RKO (cell line): ENCODE measurements at places on chromosomes 6 and 20.

GRCh38 chr6:44177691-44178423, 19.2 kb downstream of the CAPN11 start:
- DNase-seq = no peak

DNA sequence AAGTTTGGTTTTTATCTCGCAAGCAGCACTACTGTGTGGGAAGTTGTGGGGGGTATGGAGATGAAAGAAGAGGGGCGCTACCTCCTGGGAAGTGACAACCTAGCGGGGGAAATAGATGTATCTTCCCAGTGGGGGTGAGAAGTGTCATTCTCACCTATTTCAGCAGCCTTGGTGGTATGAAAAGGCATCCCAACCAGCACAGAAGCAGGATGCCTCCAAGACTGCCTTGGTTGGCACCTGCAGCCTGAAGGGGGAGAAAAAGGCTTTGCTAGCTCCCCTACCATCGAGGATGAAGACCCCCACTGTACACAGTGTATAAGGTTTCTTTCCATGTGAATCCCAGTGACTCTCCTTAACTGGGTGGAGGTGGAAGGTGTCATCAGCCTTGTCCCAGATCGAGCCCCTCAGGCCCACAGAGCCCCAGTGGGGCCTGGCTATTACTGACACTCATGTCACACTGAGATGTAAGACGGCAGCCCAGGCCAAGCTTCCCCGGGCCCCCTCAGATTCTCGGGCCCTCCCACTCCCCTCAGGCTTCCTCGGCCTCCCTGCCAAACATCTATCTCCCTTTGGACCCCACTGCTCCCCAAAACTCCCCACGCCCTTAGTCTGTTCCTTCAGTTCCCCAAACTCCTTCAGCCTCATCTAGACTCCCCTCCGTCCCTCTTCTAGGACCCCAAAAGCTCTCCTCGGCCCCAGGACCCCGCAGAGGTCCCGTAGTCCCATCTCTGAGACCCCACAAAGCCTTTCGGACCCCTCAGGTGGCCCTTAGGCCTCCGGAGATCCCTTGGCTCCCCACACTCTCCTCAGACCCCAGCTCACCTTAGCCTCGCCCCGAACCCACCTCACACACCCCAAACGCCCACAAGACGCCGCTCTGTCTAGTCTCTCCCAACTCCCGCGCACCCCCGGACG, 688 bp downstream of the COMMD7 start:
- no peak for DNase-seq

DNA sequence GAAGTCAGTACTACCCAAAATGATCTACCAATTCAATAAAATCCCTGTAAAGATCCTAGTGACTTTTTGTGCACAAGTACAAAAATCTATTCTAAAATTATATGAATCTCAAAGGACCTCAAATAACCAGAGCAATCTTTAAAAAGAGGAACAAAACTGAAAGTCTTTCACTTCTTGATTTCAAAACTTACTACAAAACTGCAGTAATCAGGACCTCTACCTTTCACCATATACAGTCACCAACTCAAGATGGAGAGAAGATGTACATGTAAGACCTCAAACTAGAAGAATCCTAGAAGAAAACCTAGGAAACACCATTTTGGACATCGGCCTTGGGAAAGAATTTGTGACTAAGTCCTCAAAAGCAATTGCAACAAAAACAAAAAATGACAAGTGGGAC, 109.5 kb upstream of the CD93 start:
- no peak for DNase-seq

DNA sequence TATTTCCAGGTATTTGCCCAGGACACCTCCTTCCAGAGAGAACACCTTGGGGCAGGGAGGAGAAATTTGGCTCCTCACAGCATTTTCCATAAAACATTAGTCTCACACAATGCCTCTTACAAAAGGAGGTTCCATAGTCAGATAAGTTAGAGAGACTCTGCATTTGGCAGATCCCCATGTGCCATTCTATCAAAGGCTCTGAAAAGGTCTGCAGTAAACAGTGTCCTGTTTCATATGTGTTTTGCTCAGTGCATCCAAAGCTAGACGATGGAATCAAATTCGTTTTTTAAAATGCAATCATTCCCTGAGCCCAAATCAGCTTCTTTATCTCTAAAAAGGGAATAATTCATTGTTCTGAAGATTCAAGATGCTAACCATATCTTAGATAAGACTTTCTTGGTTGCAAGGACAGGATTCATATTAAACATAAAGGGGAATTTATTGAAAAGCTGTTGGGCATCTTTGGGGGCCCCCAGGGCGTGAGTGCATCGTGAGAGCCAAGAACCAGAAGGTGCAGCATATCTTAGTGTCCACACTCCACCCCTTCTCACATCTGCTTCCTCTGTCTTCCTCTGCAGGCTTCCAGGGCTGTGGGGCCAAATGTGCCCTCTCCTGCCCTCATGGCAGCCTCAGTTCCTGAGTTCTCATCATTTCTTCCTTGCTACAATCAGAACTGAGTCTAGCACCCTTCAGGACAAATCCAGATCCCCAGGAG, 41.4 kb upstream of the MLN start:
- DNase-seq = no peak

DNA sequence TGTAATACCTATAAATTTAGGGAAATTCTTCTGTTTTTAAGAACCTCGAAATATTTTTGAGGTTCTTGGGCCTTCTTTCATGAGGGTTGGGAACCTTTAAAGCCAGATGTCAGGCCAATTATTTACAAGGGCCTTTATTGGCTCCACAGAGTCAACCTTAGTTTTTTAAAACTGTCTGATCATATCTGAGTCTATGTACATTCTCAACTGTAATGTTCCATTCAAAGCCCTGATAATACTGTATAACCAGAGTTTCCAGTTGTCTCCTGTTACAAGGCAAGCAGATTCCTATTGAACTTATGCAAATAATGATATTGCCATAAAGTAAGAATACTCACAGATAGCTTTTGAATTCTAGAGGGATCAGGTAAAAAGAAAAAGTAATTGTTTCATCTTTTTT, 545.5 kb downstream of the EPM2A start:
- DNase-seq = no peak

DNA sequence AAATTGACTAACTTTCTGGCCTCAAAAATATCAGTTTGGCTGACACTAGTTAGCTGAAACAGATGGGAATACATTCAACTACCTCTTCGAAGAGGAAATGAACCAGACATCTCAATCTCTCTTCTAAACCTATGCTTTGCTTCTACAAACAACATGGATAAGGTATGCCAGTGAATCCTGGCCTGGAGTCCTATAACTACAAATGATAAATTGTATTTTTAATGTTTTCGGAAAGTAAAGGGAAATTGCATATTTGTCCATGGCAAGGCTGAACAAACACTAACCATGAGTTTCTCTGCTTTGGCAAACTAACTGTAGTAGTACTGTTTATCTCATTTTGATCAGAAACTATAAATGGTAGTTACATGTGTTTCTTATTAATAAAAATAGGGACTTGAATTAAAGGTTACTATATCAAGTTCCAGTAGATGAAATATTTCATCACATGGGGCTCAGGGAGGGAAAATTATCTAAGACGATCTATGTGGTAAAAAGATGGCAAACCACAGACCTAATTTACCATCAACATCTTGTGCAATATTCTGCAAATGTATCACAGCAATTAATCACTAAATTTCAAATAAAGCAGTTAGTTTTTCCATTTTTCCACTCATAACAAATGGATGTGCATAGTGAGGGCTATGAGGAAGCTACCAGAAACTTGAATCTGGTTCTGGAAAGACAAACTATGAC, 76.8 kb downstream of the COL12A1 start:
- DNase-seq = no peak
